Right cardiac atrium (tissue), 5 donors: ENCODE measurements at places on chromosomes 13 and 19. TPM values are rescaled to one million over a fixed set of nuclear protein-coding genes. Genes with fewer than 3 reads are reported as not detected.

The ATP7B gene
- total RNA-seq: 6.4 TPM

The CILP2 gene
- 0.39 TPM for total RNA-seq

DNA sequence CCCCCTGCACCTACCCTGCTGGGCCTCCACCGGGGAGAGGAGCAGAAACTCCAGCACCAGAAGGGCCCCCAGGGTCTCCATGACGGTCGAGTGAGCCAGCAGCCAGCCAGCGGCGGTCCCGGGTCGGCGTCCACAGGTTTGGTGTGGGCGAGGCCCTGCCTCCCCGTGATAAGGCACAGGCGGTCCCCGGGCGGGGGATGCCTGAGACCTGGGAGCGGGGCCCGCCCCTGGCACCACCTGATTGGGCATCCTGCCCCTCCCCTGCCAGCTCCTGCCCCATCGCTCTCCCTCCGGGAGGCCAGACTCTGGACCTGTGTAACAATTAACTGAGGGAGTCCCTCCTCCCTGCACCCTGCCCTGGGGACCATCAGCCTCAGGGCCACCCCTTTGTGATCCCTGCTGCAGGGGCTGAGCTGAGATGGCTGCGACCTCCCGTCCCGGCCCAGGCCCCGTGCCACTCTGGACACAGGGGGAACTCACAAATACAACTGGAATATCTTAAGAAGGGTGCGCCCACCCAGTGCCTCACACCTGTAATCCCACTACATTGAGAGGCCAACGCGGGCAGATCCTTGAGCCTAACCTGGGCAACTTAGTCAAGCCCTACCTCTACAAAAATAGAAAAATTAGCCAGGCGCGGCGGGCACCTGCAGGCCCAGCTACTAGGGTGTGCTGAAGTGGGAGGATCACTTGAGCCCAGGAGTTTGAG, at the start of gene SMIM24:
SMIM24 (minus strand) TSS at position 143 of the 709 bp plus-strand sequence; CDS start at position 81, 62 bp downstream.
- no peak for DNase-seq

DNA sequence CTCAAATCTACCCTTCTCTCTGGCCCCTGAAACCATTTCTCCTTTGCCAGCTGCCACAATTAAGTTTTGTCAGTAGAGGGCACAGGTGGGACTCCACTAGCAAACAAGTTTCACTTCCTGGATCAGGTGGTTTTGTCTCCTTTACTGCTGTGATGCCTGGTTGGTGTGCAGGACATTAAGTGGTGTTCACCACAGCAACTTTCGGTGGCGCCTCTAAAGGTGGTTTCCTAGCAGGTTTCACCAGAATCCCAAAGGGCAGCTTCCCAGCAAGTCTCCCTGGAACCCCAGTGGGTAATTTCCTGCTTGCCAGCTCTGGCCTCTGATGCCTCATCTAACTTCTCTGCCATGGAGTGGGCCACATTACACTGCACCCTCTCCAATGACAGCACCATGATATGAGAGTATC, 16.6 kb downstream of the MED4 start:
- DNase-seq: no peak

The TMEM145 gene
- 1.0 TPM for total RNA-seq

- no peak for DNase-seq
These were observed 13.6 kb downstream of the HNRNPM start for GRCh38 chr19:8458380-8458779.

DNA sequence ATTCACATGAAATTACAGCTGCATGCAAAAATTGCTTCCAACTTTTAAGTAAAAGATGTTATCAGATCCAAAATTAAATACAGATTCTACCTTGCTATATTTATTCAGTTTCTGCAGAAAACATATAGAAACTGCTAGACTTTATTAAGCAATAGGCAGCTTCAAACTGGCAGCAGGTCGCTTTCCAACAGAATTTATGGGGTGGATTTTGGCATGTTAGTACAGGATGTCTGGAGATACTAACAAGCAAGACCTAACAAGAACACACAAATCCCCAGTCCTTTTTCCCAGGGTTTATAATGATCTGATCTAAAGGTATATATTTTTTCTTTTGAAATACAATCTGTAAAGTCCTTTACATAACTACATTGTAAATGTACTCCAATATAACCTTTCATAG, 27.5 kb downstream of the TBC1D4 start:
- no peak for DNase-seq

DNA sequence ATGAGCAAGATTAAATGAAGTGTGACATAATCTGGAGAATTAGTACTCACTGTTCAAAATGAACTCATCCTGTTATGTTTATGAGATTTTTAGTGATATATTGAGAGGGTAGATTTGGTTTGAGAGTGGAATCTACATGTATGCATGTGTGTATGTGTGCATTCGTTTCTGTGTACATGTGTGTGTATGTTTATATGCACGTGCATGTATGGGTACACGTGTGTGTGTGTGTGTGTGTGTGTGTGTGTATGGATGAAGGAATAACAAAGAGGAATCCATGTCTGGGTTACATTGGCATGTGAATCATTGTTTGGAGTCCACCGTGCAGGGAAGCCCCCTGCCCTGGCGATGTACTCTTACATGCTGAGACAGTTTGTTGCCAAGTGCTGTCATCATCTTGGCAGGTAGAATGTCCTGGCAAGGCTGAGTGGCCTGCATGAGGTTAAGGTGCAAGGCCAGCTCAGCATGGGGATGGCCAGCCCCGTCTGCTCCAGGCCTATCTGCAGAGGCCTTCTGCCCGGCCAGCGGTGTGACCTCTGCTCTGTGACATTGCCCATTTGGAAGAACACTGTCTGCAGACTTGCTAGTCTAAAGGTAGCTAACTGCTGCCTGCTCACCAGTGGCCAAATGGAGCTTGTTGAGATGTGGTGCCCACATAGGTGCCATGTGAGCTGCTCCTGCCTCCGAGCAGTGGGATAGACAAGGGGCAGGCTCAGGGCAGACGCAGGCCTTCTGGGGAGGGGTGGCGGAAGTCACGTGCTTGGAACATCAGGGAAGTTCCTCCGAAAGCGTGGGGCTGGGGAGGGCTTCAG, 222.3 kb downstream of the TEX29 start:
- DNase-seq: no peak

GRCh38 chr13:63435667-63436324, 2020.1 kb upstream of the PCDH20 start:
- no peak for DNase-seq

GRCh38 chr19:48618278-48618915, 581 bp downstream of the RPL18 start:
- no peak for DNase-seq

GRCh38 chr13:20171364-20171763, 10.5 kb upstream of the GJA3 start:
- DNase-seq: no peak

GRCh38 chr19:42148266-42148665, 16.0 kb upstream of the POU2F2 start:
- no peak for DNase-seq

DNA sequence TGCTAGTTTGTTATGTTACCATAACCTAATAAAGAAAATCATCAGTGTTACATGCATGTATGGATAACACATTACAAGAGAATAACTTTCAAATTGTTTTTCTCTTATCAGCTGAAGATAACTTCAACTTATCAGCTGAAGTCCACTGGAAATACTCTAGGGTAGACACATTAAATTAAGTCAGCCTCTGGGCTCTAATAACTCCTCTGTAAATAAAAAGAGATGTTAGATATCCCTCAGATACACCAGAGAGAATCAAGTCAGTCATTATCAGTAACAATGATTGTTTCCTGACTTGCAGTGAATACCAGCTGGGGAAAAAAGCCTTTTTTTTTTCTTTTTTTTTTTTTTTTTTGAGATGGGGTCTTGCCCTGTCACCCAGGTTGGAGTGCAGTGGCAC, 1.6 kb upstream of the KBTBD7 start:
- DNase-seq: no peak

The ZNF763 gene
- 3.5 TPM for total RNA-seq

DNA sequence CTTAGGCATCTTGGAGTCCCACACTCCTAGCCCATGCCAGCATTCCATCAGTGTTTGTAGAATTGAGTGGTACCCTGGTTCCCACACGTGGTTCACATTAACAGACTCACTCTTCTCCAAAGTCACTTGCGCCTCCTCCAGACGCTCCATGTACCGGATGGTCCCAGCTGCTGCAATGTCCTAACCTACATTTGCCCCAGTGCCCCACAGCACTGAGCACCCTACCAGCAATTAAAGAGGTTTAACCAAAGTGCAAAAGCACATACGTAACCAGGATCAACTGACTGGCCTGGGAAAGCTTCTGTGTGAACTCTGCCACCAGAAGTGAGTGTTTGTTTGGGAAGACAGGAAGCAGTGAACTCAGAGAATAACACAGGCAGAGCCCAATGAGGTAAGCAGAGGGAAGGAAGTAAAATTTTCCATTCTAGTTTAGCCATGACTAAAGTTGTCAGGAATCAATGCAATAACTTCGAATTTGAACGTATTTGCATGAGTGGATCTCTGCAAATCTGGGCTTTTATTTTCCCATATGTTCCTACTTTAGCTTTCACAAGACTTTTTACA, 7.3 kb upstream of the MEDAG start:
- DNase-seq: no peak

GRCh38 chr13:110536006-110536693, 25.4 kb downstream of the RAB20 start:
- DNase-seq: peak; percentile 77

GRCh38 chr19:49863935-49864320, 3.4 kb downstream of the PNKP start:
- DNase-seq: peak; percentile 54
